NCI-H187 treated with DMSO at 0.1 percent for 48 hours (cell line): ENCODE measurements at places on chromosomes 11 and 22.

DNA sequence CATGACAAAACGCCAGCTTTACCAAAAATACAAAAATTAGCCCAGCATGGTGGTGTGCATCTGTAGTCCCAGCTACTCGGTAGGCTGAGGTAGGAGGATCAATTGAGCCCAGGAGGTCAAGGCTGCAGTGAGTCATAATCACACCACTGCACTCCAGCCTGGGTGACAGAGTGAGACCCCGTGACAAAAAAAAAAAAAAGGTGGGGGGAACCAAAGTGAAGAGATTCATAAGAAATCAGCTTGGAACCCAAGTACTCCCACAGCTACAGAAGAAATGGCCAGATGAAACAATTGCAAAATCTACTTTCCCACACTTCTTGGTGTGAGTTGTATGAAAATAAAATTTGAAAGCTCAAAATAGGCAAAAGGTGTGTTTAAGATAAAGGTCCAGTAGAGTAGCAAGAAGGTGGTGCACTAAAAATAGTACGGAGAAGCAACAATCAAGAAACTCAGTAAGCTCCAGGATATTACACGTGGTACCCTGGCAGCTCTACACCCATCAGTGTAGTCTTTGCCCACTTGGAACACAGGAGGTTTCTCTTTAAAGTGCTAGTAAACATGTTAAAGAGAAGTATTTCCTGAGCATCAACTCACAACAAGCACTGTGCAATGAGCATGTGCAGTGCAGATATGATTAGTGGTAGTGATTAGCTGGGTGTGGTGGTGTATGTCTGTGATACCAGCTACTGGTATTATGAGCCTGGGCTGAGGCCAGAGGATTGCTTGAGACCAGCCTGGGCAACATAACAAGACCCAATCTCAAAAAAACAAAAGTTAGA is 5.3 kb downstream of the HARBI1 start:
- DNase-seq, result no peak

DNA sequence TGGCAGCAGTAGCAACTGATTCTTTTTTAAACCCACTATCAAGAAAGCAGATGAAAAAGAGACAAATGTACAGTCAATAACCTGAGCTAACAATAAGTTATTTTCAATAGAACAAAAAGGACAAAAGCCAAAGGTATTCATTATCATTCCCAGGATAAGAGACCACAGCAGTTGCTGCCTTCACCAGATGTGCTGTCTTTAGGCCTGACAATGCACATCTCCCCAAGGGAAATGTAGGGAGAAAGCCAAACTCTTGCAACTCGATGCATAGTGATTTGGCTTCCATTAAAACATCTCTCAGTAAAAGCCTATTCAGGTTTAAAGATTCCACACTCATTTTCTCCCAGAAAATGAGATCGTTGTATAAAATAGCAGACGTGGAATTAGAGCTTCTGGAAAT is 210.7 kb downstream of the METTL15 start:
- DNase-seq, result no peak

DNA sequence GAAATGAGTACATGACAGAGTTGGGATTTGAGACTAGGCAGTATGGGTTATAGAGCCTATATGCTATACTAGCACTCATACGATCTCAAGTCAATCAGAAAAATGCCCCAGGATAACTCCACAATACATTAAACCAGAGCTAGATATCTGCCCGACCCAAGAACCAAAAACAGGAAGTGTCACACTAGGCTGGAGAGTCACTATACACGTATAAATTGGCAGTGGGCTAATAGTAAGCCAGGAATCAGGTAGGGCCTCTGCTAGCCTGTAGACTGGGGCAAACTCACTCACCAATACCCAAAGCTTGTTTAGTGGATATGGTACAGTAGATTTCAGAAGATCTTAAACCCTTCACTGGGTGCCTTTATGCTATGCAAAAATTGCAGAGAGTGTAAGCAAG is 16.2 kb upstream of the EIF4G2 start:
- DNase-seq, result no peak

GRCh38 chr11:126495281-126496220 is 140.1 kb downstream of the ST3GAL4 start:
- DNase-seq, result no peak

DNA sequence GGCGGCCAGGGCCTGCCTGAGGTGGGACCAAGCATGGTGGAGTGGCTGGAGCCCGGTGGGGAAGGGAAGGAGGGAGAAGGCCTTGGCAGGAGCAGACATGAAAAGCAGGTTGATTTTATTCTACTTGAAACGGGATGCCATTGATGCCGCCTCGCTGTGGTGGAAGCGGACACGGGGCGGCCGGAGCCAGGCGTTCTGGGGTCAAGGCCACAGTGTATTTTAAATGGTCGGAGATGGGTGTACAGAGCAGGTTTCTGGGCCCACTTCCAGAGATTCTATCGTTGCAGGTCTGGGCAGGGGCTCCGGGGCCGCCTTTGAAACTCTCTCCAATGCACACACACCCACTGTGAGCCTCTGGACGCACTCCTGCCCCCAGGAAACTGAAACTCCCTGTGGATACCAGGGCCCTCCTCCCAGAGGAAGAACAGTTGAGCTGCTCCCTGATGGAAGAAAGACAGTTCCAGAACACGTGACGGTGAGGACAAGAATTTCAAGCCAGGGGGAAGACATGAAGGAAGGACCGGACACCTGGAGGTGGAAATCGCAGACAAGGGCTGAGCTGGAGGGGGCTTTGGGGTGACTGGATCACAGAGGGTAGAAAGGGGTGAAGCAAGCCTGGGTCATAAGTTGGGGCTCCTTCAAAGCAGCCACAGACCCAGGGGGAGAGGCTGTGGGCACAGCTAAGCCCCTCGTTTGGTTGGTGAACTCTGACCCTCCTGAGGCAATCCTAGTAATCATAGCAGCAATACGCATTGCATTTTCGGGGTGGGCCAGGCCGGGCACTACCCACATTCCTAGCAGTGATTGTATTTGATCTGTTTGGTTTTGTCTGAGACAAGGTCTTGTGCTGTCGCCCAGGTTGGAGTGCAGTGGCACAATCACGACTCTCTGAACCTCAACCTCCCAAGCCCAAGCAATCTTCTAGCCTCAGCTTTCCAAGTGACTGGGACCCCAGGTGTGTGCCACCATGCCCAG is 12.3 kb upstream of the LINC01488 start:
- DNase-seq, result no peak

DNA sequence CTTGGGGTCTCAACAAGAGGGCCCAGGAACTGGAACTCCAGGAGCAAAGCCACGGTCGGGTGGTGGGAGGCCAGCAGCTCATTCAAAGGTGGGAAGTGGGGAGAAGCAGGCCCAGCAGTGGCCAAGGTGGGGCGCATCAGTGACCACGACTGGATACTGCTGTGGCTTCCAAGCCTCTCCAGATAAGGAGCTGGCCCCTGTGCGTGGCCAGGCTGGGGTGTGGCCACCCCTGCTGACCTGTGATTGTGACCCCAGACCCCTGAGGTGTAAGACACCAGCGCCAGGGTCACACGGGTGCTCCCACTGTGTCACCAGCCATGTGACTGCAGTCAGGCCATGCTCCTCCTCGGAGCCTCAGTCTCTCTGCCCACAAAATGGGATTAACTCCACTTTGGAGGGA is 20.3 kb downstream of the A4GALT start:
- no peak for DNase-seq

DNA sequence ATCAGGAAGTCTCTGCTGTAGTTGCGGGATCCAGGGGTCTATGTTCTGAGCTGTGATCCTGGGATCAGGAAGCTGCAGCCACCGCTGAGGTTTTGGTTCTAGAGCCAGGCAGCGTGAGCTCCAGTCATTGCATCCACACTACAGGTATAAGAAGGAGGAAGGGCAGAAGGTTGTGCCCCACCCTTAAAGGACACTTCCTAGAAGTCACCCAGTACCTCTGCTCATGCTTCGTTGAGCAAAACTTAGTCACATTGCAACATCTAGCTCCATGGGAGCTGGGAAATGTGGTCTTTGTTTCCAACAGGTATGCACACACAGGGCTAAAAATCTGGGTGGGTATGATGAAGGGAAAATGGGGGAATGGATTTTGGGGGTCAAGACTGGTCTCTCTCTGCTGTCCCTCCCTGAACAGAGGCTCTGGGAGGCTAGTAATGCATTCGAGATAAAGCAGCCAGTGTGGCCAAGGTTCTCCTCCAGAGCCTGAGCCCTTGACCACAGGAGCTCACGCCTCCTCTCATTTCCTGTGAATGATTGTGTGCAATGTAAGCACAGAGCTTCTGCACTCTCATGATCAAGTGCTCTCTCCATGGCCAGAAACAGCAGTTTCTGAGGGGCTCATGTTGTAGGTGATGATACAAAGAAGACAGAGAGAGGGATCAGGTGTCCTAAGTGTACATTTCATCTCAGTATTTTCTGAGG is 86.8 kb upstream of the OR4B1 start:
- DNase-seq, result no peak

- no peak for DNase-seq
Observed at GRCh38 chr11:93652679-93653078, 8.8 kb upstream of the CEP295 start.

GRCh38 chr11:93114304-93114703 is 83.5 kb downstream of the SLC36A4 start:
- no peak for DNase-seq

GRCh38 chr11:48017831-48018527 is 37.6 kb downstream of the PTPRJ start:
- no peak for DNase-seq

GRCh38 chr11:68690671-68691401 is 6.5 kb downstream of the GAL start:
- DNase-seq, result no peak

DNA sequence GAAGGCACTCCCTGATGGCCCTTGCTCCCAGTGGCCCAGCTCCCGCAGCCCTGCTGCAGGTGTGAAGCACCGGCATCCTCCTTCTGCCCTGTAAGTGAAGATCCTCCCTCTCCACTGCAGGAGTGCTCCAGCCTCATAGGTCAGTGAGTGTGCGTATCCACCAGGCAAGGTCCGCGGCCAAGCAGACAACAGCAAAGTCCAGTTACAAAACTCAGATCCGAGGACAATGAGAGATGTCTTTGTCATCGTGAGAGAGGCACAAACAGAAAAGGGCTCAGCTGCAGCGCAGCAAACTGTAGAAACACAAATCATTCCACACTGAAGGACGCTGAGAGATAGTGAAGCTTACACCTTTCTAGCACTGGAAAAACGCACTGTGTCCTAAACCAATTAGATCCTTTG is 46.1 kb downstream of the MYH9 start:
- DNase-seq, result no peak

DNA sequence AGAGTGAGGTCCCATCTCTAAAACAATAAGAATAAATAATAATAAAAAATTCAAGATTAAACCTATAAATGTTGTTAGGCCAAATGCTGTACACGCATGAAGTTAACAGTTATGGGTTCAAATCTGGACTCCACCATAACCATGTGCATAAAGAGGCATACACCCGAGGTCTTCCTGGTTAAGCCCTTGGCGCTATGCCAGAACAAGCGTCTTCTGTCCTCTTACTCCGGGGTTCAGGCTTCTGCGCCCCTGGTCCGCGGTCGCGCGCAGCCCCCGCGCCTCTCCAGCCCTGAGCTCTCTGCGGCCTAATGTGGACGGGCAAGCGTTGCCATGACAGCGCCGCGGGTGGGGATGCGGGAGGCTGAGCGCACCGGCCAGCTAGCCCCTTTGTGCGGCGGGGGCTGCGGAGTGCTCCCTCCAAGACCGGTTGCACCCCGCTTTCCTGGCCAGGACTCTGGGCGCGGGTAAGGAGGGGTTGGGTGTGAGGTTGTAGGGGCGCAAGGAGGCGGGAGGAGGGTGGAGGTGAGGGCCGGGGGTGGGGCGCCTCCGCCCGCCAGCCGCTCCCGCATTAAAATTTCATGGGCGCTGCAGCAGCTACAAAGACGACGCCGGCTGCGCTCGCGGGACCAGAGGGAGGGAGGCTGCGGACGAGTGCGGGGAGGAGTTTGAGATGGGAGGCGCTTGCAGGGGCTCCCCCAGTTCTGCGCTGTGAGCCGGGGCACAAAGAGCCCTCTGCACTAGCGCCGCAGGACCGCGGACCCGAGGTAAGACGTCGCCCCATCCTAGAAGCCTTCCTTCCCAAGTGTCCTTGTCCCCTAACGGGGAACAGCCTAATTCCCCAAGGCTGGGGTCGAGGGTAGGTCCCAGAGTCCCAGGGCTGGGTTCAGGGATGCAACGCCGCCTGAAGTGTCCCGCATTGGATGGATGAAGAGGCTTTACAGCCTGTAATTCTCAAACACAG is at the start of gene MIAT:
Gene MIAT (plus strand): TSS at position 698 of the 961 bp plus-strand sequence.
- no peak for DNase-seq

DNA sequence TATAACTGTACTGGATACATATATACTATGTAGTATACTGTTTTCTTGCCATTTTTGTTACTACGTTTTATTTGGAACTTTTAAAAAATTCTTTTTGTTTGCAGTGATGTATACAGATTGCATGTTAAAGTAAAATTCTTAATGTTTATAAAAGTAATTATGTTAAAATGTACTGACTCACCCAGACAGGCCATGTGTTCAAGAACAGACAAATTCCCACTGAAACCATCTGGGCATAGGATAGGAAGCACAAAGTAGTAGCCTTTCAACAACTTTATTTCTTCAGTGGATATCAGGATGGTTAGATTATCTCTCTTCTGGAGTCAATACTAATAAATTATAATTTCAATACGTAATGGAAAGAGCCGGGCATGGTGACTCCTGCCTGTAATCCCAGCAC is 19.8 kb downstream of the PRMT3 start:
- no peak for DNase-seq

DNA sequence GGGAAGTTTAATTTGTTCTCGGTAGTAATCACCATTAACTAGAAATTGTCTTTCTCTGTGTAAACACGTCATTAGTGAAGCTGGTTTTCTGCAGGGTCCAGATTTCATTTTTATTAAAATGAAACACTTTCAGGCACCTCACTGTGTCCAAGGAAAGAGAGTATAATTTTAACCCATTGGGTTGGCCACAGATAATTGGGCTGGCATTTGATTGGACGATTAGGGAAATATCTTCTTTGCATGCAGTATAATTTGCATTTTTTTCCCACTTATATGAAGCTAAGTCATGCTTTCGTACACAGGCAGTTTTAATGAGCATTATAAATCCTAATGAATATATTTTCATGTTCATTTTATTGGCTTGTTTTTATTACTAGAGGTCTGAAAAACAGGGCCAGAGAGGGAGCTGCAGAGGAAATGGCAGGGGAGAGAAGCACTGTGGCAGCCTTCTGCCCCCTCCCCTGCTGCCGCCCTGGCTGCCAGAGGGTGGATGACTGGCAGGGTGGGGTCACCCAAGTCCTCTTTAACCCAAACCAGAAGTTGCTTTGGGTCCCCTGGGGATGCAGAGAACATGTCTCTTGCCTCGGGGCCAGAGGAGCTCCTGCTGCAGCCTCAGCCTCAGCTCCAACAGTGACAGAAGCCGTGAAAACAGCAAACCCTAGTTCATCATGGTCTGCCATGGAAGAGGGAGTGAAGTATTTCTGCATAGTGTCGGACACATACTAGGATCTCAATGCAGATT is 93.9 kb downstream of the PKNOX2 start:
- no peak for DNase-seq
